ENCODE measurements at places on chromosomes 3 and 15.

GRCh38 chr3:64097920-64098319 is 74.6 kb upstream of the PSMD6 start:
- DNase-seq: no peak

DNA sequence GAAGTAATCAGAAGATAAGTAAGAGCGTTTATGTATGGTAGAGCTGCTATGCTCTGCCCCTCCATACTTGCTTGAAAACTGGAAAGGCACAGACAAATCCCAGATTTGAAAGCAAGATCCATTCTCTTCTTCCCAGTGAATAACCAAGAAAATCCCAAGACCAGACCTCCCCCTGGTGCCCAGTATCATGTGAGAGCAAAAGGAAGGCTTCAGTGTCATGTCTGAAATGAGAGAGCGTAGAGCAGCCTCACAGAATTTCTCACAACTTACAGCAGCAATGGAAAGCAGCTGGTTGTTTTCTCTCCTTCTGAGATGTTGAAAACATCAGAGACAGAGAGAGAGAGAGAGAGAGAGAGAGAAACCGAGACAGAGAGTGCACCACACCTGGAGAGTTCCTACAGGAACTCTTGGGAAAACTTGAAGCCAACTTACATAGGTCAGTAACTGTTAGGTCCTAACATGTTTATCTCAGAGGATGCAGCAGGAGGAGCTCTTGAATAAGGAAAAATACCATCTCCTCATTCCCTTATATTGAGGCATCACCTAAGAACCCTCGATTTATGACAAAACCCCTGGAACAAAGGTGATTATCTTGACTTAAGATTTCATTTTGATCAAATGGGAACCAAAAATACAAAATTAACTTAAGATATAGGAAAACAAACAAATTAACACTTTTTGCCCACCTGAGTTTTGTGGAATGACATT is 273.3 kb downstream of the NSUN3 start:
- DNase-seq: peak; percentile 77

- DNase-seq: peak; percentile 83
These were observed 17.9 kb downstream of the IL12A start for GRCh38 chr3:160006282-160007163.

DNA sequence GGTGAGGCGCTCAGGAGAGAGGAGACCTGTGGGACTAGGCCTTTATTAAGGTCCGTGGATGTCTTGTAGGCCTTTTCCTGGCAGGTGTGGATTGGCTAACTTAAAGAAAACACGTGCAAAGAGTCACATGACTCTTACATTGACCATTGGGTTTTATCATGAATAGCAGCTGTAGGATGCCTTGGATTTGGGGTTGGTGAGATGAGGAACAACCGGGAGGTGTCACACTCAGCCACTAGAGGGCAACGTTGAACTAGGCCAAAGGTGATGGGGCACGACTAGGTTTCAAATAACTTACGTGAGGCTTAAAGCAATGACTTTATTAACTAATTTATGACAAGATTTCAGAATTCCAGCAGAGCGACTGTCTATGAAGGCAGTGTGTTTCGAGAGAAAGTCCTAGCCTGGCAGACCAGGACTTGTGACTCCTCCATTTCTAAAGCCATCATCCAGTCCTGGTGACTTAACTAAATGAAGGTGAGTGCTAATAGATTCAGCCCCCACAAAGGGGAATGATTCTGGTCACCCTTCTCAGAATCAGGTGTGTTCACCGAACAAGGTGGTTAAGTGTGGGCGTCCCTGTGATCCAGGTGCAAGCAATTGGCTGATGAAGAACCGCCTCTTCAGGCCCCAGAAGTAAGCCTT is 345.6 kb downstream of the MCTP2 start:
- DNase-seq: no peak

DNA sequence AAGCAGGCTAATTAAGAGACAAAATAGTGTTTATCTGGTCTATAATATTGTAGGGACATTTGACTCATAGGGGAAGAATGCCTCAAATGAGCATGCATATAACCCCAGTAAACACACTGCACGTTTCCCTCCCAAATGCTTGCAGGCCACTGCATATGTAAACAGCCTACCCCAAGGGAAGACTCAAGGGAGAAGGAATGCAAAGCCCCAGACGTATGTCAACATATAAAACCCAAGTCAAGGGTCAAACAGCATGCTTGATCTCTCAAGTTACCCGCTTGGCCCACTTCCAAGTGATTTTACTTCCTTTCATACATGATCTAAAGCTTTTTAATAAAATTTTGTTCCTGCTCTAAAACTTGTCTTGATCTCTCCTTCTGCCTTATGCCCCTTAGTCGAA is 1090.0 kb downstream of the OTOL1 start:
- peak; percentile 3 for DNase-seq

DNA sequence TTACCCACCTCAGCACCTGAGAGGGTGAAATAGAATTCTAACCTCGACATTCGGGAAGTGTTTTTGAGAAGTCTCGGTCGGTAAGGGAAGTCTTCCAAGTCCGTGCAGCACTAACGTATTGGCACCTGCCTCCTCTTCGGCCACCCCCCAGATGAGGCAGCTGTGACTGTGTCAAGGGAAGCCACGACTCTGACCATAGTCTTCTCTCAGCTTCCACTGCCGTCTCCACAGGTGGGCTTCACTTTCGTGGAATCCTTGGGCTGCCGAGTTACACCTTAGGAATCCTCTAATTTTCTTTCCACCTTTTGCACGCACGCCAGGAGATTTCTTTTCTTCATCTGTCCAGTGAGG is 775 bp downstream of the CCNDBP1 start:
- DNase-seq: no peak

- no peak for DNase-seq
These were observed 25.0 kb upstream of the KY start for GRCh38 chr3:134675726-134676256.

- DNase-seq: no peak
These were observed 14.5 kb upstream of the ZFYVE19 start for GRCh38 chr15:40792394-40792793.

- no peak for DNase-seq
These were observed 75.2 kb upstream of the C3orf80 start for GRCh38 chr3:160150066-160150465.

DNA sequence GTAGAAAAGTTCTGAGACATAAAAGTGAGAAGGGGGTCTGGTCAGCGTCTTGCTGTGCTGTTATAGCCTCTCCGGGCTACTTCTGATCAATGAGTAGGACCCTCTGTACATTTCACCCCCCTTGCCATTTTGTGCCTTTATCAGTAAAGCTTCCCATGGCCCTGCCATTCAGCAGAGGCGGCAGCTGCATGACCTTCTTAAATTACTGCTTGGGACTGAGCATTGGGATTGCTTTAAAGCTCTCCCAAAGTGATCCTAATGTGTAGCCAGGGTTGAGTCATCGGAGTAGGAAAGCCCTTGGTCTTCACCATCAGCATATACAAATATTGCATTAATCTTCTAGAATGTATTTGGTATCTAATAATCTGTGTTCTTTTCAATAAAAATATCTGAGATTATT is 70.2 kb downstream of the FMN1 start:
- no peak for DNase-seq

GRCh38 chr3:53300826-53301225 is 45.0 kb upstream of the TKT start:
- DNase-seq: no peak

- peak; percentile 4 for DNase-seq
These were observed 31.8 kb downstream of the GPR171 start for GRCh38 chr3:151171145-151171757.

- DNase-seq: no peak
These were observed 173.7 kb downstream of the ATG7 start for GRCh38 chr3:11445883-11446282.

- DNase-seq: peak; percentile 60
These were observed at the start of gene GADL1 for GRCh38 chr3:30894521-30895251. Gene GADL1, minus strand, starts transcription at chr3:30894661. Its CDS starts 47 bp downstream, at chr3:30894614.

DNA sequence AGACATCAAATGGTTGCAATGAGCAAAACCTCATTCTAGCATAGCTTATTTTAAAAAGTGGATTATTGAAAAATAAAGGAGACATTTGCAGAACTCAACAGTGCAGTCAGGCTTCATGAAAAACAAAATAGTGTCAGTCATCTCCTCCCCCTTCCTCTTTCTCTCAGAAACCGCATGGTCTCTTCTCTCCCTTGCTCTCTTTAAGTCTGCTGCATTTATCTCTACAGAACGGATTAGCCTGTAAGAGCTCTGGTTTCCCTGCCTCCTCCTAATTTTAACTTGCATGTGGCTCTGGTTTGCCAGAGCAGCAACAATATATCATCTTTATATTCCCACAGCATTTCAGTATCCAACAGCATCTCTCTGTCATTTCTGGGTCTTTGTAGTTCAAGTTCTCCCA is 609.0 kb downstream of the MECOM start:
- no peak for DNase-seq

DNA sequence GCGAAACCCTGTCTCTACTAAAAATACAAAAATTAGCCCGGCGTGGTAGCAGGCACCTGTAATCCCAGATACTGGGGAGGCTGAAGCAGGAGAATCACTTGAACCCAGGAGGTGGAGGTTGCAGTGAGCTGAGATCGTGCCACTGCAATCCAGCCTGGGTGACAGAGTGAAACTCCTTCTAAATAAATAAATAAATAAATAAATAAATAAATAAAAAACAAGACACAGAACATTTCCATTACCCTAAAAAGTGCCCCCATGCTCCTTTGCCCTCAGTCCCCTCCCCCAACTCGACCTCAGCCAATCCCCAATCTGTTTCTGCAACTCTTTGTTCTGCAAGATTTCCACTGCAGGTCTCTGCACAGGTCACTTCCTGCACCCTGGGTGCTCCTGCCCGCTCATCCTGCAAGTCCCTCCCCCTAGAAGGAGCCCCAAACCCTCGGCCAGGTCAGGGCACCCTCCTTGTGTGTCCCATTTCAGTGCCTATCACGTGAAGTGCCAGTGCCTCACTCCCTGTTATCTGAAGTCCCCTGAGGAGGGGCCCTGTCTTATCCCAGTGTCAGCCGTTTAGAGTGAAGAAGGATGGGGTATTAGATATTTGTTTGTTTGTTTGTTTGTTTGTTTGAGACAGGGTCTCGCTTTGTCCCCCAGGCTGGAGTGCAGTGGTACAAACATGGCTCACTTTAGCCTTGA is 1.1 kb downstream of the FAM240A start:
- DNase-seq: no peak

- no peak for DNase-seq
These were observed 35.3 kb downstream of the KCNH8 start for GRCh38 chr3:19183584-19183983.

- DNase-seq: no peak
These were observed 216.3 kb downstream of the RPLP1 start for GRCh38 chr15:69668963-69669362.

GRCh38 chr15:62394079-62394478 is 229.0 kb upstream of the C2CD4B start:
- no peak for DNase-seq

- DNase-seq: peak; percentile 12
These were observed 11.3 kb upstream of the XRN1 start for GRCh38 chr3:142459096-142459495.

DNA sequence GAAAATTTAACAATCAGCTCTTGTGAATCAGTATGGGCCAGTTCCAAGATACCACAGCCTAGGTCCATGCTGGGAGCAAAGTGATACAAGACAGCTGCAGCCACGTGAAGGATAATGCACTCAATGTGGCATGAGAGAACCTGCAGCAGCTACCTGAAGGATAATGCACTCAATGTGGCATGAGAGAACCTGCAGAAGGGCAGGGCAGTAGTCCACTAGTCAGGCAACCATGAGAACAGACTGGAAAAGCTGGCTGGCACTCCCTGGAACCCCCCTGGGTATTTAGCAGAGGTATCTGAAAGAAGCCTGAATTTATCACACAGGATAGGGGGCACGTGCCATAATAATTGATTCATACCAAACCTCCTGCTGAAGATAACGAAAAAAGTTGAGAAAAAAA is 237.6 kb downstream of the ATP8B4 start:
- no peak for DNase-seq

- no peak for DNase-seq
These were observed 31.7 kb downstream of the HACD3 start for GRCh38 chr15:65561934-65562333.

DNA sequence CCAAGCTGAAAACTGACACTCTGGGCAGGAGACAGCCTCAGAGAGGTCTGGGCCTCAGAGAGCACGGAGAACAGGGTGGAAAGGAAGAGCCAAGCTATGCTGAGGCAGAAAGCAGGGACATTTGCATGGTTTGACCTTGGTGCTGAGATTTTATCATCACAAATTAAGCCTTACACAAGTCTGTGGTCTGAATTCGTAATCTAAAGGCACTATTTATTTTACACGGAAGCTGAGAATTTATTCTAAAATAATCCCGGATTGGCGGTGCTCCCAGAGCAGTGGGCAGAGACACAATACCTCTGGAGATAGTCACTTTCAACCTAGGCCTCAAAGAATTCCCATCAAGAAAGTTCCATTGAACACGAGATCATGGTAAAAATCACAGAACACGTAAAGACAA is 47.5 kb downstream of the CFAP92 start:
- peak; percentile 82 for DNase-seq

DNA sequence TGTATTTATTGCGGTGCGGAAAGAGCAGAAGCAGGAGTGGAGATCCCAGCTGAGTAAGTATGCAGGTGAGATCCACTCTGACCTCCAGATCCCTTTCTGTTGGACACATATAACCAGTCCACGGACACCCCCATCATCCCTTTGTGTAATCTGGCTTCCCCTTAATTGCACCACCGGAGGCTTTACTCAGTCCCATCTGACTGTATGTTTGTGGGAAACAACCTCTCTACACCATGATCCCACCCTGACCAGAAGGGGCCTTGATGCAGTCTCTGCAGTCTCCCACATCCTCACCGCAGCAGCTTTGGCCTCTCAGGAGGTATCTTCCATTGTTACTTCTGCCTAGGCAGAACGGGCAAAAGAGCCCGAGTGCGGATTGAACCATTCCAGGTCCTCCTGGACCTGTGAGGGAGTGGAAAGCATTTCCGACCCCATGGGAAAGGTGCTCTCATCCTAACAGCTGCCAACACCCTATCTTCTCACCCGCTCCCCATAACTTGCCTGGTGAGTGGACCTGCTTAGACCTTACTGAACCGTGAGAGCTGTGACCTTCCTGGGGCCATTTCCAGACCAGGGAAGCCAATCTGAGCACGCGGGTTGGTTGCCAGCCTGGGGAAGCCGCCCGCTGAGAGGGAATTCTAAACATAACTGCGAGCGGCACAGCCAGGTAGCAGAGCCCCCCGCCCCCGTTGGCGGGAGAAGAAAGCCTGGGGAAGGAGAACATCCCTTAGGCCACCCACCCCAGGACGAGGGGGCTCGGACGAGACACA is 1.1 kb downstream of the SLCO2A1 start:
- no peak for DNase-seq

DNA sequence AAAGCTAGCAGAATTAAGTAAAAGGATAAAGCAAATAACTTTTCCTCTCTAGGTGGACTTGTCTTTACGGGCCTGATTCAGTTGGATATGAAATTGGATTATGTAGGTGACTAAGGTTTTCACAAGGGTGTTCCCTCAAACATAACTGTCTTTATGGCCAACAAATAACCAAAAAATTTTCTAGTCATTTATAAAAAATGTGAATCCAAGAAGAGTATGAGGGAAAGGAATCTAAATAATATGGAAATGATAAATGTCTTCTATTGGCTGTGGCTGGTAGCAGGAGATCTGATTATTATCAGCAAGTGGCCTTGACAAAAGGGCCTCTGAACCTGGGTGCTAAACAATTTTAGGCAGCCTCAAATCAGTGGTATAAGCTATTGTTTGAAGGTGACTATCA is 594.0 kb upstream of the UBE2E2 start:
- DNase-seq: no peak

GRCh38 chr15:65653801-65654521 is 32.2 kb downstream of the SLC24A1 start:
- no peak for DNase-seq

- DNase-seq: no peak
These were observed 40.9 kb upstream of the EPHB1 start for GRCh38 chr3:134753999-134754742.

GRCh38 chr3:126537730-126538281 is 13.9 kb downstream of the CHST13 start:
- no peak for DNase-seq
